ENCODE measurements at places on chromosomes 7 and 10.

DNA sequence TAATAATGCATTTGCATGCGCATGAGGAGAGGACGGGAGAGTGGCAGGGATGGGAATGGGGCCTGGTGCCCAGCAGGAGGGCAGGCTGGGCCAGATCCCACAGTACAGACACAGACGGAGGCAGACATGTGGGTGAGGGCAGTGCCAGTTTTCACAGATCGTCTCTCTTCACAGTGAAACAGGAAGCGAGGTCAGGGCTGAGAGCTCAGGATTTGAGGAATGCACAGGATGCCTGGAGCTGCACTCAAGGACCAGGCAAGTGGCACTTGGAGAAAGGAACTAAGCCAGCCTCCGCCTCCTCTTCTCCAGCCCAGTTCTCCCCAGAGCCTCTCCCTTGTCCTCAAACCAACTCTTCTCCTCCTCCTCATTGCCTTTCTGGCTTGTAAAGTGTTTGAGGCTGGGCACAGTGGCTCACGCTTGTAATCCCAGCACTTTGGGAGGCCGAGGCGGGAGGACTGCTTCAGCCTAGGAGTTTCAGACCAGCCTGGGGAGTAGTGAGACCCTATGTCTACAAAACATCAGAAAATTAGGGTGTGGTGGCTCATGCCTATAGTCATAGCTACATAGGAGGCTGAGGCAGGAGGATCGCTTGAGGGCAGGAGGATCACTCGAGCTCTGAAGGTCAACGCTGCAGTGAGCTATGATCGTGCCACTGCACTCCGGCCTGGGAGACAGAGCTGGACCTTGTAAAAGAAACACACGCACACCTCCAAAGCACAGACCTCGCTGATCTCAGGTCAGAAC lies 115.2 kb downstream of the HIP1 start:
- DNase-seq: no peak

- DNase-seq: no peak
Observed at GRCh38 chr10:105855791-105856190, 1214.7 kb downstream of the SORCS3 start.

DNA sequence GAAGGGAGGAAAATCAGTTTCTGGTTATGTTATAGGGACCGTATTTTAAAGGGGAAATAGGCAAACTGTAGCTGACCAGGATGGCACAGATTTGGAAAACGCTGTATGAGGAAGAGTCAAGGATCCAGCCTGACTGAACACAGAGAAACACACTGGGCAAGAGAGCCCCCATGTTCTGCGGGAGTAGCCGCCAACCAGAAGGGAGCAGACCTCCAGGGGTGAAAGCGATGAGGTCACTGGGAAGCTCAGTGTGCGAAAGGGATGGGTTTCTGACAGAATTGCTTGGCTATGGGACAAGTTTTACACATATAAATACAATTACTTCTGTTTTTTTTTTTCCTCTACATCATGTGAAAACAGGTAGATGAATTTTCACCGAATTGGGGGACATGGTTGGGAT lies 291.6 kb upstream of the PODXL start:
- no peak for DNase-seq

DNA sequence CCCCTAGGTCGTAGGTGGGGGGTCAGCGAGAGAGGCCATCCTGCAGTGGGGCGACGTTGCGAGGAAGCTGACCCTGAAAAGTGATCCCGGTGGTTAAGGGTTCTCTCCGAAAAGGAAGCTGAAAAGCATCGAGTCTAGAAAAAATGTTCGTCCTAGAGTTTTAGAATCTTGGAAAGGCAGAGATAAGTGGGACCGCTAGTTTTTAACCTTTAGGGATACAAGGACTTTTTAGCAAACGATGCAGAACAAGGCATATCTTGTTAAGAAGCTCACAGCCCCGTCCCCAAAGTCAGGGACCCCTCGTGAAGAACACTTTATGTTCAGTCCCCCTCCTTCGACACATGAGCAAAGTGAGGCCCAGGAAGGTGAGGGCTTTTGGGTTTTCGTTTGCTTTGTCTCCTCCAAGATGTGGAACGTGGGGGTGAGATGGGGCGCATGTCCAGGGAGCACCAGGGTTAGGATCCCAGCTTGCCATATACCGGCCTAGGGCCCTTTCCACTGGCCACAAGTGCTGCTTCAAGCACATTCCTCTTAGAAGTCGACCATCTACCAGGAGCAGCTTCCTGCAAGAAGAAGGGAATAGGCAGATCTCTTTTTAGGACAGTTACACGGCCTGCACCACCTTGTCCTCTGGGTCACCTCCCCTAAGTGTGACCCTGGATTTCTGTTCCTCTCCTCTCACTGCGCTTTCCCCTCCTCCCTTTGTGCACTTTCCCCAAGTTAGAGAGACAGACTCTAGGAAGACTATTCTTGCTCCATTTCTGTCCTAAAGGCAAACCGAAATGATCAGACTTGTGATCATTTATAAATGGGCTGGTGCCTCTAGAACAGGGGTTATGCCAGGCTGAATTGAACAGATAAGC lies 969 bp downstream of the SLC35G1 start:
- no peak for DNase-seq

- no peak for DNase-seq
Observed at GRCh38 chr7:24963218-24963617, 16.8 kb downstream of the OSBPL3 start.

DNA sequence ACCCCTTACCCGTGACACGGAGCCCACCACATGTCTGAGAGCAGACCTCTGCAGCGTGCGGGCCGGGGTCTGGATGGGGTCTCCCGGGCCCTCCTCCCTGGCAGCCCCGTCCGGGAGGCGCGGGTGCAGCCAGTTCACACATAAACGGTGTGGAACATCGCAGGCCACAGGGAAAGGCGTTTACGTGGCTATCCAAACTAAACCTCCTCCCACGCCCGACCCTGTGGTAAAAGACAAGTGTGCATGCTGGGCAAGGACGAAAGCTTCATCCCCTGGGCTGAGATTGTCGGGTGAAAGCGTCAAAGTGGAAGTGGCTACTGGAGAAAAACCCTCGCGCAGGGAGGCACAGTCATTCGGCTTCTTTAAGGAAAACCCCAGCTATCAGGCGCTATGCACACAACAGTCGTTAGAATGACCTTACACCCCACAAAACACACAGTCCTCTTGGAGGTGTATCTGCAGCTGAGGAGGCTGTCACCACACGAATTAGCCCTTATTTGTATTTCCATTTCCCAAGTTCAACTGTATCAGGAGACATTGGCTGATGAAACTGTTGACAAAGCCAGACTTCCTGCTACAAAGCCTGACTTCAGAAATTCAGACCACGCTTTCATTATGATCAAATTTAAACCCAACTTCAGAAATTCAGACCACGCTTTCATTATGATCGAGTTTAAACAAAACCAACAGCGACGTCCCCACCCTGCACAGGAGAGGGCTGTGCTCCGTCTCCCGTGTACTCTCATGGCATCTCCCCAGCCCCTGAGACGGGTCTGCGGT lies 15.3 kb downstream of the GPER1 start:
- DNase-seq: no peak

DNA sequence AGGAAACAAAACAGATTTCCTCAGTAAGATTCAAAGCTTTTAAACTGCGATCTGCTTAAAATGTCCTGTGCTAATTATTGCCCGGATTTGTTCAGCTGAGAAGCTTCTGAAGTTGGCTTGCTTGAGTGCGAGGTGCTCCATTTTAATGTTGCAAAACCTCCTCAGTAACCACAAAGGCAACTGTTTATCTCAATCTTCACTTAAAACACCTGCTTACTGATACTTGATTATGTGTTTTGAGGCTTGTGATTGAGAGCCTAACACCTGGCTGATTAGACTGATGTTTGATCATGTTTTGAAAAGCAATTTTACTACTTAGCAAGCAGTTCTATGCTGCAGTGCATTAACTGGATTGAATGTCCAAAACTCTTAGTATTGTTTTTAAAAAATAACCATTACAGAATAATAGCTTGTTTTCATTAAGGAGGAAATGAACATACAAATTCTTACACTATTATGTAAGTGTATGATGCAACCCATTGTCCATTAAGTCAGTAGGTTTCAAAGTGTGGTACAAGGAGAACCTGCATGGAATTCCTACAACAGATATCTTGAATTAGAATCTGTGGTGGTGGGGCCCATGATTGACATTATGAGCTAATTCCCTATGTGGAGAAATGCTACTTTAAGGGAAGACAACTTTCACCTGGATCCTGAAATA lies 96.9 kb upstream of the FAM180A start:
- DNase-seq: no peak

DNA sequence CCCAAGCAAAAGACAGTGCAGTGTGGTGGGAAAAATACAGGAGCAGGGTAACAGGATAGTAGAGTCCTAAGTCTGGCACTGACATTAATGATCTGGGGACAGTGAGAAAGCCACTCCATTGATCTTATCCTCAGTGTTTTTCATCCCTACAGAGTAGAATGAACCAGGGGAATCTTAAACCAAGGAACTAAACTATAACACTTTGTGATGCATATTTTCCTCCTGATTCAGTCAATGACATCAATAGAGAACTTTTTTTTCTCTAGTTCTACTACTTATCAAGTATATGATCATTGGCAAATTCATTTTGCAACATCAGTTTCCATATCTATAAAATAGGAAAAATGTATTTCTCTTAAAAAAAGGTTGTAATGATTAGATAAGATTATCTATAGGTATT lies 151.1 kb downstream of the TMEM26 start:
- no peak for DNase-seq

- DNase-seq: peak; percentile 16
Observed at GRCh38 chr10:45373576-45374349, at the start of gene ALOX5. Gene ALOX5 (plus strand): TSS chr10:45374216. CDS start chr10:45374280, 64 bp downstream.

DNA sequence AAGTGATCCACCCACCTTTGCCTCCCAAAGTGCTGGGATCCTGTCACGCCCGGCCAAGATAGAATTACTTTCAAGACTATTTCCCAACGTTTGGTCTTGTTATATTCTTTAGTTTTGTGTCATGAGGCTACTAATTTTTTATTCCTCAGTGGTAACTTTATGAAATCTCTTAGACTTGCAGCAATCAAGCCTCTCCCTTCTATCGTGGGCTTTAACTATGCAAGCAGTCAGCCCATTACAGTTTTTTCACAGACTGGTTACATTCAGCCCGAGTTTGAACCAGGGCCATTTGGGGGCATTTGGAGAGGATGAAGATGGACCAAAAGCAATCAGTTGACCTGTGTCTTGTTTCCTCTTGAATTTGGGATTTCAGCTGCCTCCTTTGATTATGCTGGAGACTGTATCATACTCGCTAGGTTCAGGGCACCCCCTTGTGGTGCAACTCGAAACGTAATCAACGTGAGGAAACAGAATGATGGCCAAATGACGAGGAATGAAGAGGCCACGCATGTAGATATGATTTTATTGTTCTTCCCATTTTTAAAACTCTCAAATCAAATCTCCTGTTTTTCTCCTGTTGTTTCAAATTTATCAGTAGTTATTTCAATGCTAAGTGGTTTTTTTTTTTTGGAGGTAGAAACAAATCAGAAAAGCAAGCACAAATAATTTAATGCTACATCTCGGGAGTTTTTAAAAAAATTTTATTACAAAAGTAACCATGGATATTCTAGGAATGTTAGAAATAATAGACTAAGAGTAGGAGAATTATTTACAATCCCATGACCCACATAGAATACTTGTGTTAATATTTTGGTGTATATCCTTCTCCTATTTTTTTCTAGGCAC lies 151.6 kb downstream of the KIAA1217 start:
- DNase-seq: no peak

DNA sequence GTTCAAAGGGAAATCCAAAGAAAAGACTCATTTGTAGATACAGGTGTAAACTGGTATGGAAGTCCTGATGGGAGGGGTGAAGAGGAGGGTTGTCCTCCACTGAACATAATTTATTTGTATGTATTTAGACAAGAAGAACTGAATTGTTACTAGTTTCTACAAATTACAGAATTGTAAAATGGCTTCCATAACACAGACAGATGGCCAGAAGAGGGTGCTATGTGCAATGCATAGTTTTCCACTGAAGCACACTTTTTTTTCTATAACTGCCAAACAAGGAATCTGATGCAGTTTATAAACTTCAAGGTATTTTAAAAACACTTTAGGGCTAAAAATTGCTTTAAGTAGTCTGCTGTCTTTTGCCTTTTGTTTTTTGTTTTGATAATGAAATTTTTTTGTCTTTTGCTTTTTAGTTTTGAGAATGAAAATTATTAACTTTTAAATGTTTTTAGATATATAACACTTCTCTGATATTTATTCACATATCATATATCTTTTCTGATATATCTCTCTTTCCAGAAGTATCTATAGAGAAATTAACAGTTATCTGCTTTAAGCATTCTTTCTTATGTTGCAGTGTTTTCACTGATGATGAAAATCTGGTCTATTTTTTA lies 58.5 kb downstream of the PHYHIPL start:
- no peak for DNase-seq

DNA sequence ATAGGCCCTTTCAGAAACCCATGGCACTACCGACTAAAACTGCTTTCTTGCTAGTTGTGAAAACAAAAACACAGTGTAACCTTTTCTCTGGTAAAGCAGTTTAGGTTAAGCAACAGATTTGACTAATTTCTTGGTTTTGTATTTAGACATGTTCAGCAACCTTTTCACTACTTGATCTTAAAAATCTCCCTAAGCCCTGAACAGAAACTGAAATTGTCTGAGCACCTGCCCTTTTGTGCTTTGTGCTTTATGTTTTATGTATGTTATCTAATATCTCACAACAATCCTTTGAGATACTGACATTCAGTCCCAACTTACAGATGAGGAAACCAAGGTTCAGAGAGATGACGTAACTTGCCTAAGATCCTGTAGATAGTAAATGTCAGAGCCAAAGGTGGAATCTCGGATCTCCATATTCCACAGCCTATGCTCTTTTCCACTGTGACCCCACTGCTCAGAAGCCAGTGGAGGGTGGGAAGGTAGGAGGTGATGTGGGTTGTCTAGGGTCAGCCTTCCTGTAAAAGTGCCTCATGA lies 146.6 kb downstream of the LCOR start:
- DNase-seq: no peak

- no peak for DNase-seq
Observed at GRCh38 chr7:130985361-130985760, 251.4 kb upstream of the KLF14 start.

DNA sequence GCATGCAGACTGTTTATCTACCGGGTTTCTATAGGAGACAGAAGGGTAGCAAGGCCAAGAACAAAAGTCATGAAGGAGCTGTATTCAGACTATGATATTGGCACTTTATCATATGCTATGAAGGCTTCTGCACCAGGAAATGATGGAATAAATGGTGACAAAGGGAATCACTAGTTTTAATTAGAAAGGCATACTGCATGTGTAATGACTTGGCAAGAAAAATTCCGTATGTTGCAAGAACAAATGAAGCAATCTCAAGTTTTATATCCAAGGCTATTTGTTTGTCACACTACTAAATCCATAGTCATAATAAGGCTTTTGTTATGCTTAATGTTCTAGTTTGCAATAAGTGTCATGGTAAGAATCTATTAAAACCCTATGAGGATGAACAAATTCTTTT lies 230.9 kb downstream of the ZEB1 start:
- DNase-seq: no peak

- DNase-seq: no peak
Observed at GRCh38 chr10:71126432-71126831, 85.9 kb upstream of the UNC5B start.

GRCh38 chr7:45185028-45185863 lies 27.7 kb downstream of the RAMP3 start:
- DNase-seq: no peak
